NCI-H1105 (cell line): ENCODE measurements at places on chromosomes 1 and 21.

DNA sequence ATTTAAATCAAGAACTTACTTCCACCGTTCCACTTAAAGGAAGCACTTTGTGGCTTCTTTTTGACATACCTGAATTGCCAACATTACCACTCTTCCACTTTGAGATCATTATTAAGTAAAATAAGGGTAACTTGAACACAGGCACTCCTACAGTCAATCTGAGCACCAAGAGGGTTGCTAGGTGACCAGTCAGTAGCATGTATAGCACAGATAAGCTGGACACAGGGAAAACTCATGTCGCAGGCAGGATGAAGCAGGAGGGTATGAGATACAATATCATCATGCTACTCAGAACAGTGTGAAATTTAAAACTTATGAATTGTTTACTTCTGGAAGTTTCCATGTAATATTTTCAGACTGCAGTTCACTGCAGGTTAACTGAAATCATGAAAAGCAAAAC lies 47.0 kb upstream of the RAP1GAP start:
- no peak for DNase-seq

GRCh38 chr1:23727362-23727811 lies 15.9 kb upstream of the ELOA start:
- DNase-seq, result no peak

DNA sequence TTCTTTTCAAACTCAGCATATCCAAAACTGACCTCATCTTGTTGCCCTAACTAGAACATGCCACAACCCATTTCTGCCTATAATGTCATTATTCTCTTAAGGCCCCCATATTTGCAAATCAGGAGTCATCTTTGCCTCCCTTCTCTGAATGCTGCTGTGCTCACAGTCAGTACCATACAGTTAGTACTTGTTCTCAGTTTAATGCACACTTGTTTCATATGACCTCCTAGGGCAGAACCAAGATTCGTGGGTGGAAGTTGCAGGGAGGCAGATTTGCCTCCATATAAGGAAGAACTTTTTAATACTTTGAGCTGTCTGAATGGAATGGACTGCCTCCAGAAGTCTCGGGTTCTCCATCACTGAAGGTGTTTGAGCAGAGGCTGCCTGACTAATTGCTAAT lies 9.2 kb downstream of the CAP1 start:
- no peak for DNase-seq

DNA sequence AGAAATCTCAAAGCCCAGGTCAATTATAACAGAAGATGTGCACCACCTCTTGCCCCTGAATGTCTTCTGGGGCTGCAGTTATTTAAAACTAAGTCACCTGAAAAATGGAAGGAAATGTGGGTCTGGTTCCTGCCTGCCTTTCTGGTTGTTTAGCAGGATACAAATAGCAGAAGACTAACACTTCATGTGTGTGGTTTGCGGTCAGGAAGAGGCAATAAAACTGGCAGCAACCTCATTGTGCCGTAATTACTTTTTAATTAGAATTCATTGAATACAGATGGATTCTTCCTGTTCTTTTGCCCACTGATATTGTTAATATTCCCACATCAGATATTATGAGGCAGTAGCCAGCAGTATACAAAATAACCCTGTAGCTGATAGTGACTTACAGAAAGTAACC lies 345.7 kb downstream of the ZNF326 start:
- DNase-seq, result peak; percentile 82

DNA sequence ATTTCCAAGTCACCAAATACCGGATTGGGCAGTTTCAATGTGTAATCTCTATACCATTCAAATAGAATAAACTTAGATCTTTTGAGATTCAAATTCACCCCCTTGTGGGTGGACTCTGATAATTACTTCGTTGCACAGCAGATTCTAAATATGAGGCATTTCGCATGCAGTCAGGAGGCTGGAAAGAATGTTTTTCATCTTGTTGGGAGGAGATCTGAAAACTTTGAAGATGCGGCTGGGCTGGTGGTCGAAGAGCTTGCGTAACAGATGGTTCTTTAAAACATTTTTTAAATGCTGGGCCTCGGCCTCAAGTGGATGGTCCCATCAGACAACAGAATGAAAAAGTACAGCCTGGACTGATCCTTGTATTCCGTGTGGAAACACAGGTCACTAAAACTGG lies 10.4 kb downstream of the NR5A2 start:
- DNase-seq, result no peak

DNA sequence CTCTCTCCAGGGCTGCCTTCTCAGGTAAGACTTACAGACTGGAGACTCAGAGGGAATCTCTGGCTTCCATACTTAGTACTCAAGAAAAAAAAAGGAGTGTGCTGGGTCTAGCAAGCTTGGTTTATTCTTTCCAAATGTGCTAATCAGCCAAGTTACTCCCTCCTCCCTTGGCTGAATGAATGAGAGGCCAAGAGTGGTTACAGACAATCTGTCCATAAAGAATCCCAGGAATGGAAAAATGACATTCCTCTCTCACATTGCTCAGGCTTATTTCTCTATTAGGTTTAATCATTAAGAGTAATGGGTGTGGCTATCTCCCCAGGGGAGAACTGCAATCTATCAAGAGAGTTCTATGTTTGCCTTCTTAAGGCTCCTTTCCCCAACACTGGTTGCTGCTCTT lies 547.3 kb upstream of the PLXNA2 start:
- no peak for DNase-seq

DNA sequence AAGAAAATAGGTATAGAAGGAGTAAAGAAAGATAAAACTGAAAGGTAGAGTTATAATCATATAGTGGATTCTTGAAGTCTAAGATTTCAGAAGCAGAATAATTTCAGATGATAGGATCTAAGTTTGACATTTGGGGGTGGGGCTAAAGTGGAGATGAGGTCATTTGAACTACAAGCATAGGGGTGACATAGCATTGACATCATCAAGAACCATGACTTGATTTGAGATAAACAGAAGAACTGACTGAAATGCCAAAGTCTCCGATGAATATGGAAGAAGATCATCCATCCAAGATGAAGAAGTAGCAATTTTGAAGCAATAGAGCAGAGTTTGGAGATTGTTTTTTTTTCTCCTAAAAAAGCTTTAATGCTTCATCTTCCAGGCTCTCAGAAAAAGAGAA lies 122.3 kb downstream of the MACF1 start:
- no peak for DNase-seq
